ENCODE measurements at places on chromosomes 12 and 14.

- no peak for DNase-seq
Measured at GRCh38 chr12:18470251-18470650, 208.9 kb downstream of the PIK3C2G start.

DNA sequence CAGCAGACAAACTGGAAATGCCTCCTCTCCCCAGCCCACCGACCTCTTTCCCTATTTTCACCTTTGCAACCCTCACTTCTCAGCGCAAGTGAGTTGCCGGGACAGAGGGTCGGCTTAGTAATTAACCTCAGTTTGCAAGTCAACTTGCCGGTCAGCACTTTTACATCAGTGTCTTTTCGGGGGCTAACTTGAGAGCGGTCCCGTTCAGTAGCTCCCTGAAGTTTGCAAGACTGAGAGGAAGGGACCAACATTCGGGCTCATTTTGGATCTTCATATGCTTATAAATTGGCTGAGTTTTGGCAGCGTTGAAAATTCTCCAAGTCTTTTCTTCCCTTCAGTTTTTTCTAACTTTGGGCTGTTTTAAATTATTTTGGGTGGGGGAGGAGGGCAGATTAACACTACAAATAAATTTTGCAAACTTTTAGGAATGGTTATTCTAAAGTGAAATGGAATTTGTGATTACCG, 846 bp downstream of the BRMS1L start:
- DNase-seq = no peak

- DNase-seq = peak; percentile 61
Measured at GRCh38 chr12:67482751-67483661, 165.5 kb upstream of the DYRK2 start.

DNA sequence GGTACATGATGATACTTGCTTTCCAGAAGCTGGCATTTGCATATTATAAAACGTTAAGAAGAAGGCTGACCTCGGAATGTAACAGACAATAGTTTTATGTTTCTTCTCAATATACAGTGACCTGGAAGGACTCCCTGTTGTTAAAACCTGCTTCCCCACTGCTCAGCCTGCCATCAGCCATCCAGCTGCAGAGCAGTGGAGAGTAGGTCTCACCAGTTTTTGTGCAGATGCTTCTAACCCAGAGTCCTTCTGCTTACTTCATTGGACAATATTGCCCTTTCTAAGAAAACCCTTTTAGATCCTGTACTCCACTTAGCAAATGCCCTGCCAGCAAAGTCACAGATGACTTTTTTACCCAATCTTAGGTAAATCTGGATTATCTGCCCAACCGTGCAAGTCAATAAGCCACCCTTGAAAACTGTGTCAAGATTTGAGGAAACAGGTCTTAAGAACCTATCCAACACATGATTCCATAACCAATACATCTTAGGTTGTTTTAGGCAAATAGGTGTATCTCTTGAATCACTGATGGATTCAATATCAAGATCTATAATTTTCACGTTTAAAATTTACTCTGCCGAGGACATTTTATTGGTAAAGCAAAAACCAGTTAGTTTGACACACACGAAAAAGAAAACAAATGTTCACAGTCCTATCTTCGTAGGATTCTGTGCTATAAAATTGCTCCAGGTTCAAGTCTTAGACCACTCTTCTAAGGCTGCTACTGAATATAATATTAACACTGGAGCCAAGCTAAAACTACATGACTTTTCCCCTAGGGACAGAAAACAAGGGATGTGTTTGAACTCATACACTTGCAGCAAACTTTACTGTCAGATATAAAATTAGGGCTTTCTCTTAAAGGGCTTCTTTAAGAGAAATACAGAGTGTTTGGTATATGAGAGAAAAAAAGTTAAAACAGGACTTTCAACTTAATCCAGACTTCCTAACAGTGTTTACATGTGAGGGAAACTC, 5.7 kb downstream of the PHLDA1 start:
- no peak for DNase-seq

- no peak for DNase-seq
Measured at GRCh38 chr14:103311171-103311997, 22.7 kb upstream of the EIF5 start.

GRCh38 chr14:99413911-99414310, 66.7 kb downstream of the SETD3 start:
- DNase-seq = no peak

GRCh38 chr12:71060426-71060825, 97.4 kb downstream of the TSPAN8 start:
- DNase-seq = no peak

DNA sequence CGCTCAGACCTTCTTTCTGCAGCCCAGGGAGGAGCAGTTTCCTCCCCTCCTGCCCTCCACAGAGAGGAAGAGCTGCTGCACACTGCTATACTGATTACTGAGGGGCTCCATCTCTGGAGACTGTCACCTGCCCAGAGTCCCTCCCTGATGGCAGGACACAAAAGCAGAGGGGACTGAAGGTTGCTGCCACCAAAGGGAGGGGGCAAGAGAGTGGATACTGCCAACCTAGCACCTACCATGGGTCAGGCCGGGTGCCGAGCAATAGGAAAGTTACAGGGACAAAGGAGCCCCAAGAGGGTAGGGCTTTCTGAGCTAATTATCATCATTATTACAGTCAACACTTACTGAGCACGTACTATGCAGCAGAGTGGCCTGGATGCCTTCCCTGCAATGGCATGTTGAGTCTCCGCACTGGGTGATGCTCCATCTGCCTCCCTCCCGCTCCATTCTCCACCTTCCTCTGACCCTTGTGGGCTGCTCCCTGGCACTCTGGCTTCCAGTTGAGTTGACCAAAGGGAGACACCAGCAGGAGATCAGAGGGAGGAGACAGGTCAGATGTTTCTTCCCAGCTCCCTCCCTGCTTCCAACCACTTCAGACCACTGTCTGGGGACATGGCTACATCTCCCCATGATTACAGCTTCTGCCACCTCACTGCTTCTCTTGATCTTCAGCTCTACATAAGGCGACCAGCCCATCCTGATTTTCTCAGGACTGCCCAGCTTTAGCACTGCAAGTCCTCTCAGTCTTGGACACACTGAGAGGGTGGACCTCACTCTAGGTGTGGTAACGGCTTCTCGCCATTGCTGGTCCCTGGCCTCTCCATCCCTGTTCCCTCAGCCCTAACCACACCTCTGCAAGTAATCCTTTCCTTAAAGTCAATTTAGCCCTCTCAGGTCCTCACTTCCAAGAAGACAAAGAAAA, 2.6 kb upstream of the KRT79 start:
- DNase-seq = no peak

- DNase-seq = peak; percentile 10
Measured at GRCh38 chr14:59424341-59425071, 40.7 kb downstream of the GPR135 start.

DNA sequence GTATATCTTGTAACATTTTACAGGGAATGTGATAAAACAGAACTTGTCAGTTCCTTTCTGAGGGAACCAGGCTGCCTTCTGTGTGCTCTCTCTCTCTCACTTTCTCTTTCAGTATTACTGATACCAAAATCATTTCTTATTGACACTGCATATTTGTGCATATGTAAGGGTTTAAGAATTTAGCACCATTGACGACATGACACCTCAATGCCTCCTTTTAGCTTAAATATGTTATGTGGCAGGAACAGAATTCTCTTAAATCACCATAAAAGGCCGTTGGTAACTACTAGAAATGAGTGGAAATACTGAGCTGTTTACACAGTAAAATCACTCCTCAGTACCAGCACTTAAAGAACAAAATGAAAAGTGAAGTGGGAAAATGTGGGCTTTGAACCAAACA, 457.7 kb upstream of the SYT1 start:
- no peak for DNase-seq

GRCh38 chr12:106918746-106919145, 37.0 kb upstream of the TMEM263 start:
- no peak for DNase-seq

DNA sequence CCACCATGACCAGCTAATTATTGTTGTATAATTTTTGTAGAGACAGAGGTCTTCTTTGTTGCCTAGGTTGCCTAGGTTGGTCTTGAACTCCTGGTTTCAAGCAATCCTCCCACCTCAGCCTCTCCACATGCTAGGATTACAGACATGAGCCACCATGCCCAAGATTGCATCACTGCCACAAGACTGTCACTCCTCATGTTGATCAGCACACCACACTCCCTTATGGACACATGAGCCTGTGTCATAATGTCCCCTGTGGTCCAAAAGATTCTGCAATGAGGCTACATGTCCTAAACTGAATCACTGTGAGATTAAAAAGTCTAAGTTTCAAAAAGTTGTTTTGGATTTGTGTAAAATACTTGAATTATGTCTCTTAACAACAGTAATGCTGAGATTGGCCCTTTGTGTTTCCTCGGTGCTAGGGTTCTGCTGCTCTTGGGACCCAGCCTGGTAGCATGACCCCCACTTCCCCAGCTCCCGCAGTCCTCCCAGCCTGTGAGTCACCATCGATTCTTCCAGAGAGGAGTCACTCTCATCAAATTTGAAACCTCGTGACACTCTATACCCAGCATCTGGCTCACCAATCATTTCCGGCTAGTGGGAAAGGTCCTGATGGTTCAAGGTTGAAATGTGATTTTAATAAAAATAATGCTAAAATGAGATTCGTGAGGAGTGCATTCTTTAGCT, 890.9 kb downstream of the VRK1 start:
- DNase-seq = no peak

DNA sequence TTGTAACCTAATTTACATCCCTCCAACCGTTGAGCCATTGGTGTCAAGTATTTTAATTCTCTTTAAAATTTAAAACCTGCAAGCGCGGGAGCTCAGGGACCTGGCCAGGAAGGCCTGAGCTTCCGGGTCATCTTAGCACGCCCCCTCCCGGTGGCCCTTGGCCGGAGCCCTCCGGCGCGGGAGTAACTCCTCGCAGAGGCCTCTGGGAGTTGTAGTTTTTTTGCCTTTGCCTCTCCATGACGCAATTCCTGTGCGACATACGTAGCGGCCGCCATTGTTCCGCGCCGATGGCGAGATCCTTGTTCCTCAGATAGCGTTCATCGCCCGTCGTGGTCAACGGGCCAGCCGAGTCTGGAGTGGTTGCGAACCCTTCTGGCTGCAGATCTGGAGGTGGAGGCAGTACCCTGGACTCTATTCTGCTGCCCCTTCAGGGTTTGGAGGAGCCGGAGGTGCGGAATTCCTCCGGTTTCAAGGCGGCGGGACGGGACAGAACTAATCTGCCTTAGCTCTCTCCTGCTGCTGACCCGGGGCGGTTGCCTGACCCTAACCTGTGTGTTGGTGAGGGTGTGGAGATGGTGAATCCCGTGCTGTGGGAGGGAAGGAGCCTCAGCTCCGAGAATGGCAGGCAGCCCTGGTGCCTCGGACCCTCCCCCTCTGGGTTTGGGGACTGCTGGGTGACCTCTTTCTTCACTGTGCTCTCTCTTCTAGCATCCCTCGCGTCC, at the start of gene ZNF268:
ZNF268 (plus strand) TSS at position 258 of the 722 bp plus-strand sequence. CDS start 503 bp downstream, outside the sequence.
- DNase-seq = peak; percentile 97

DNA sequence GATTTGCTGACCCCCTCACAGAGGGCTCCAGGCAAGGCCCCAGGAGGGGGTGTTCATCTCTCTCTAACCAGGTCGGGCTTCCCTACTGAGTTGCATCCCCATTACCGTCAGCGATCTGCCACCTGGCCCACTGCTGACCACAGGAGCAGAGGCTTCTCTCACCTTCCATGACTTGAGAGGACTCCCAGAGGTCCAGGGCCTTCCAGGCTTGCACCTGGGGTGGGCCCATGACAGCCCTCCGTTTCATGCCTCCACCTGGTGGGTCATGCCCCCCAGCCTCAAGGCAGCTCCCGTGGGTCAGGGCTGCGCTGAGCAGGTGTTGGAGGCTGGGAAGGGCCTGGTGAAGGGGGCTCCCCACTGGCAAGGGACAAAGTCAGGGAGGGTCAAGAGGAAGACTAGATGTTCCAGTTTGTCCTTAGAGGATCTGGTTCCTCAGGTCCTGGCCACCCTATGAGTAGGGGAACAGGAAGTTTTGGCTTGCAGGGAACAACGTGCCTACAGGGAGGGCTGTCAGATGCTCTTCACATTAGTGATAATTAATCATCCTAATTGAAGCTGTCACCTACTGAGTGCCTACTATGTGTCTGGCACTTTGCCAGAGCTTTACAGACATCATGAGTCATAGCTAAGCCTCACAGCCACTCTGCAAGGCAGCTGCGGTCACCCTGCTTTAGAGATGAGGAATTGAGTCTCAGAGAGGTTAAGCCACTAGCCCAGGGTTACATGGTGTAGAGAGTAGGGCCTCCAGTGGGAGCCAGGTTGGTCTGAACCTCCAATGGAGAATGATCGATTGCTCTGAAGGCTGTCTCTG, 13.8 kb downstream of the NFKBIA start:
- peak; percentile 76 for DNase-seq

- DNase-seq = no peak
Measured at GRCh38 chr12:67999244-67999643, 10.0 kb downstream of the IFNG-AS1 start.

DNA sequence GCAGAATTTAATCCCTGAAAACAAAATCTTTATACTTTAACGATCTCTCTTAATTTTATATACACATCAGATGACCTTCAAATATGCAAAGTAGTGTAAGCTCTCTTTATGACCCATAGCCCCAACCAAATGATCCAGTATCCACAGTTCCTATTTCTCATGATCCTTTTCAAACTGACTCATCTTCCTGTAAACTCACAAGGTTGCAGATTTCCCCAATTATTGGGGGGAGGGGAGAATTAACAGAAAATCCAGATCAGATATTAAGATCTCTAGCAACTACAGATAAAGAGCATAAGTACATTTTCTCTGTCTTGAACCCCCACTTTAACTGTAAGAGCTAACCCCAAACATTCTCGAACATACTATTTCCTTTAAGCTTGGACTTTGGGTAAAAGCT, 12.5 kb downstream of the GNS start:
- DNase-seq = peak; percentile 94

- no peak for DNase-seq
Measured at GRCh38 chr14:63174760-63175191, 29.5 kb upstream of the RHOJ start.

- no peak for DNase-seq
Measured at GRCh38 chr12:90428881-90429280, 526.1 kb downstream of the CCER1 start.

DNA sequence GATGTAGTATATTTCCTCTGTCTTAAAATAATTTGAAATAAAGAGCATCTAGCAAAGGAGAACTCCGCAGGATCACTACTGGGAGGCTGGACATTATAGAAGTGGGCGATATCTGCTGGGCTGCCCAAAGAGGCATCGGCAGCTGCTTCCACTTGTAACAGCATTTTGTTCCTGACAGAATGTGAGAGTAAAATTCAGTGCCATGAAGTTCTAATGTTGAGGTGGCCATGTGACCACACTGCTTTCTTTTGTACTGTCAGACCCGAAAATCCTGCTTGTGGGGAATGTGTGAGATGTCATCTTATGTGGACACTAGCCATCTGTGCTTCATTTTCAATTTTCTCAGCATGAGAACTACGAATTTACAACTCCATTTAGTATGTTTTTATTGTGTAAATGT, 151.9 kb downstream of the ACSS3 start:
- DNase-seq = no peak

- DNase-seq = no peak
Measured at GRCh38 chr14:38279572-38279971, 23.7 kb upstream of the CLEC14A start.

GRCh38 chr12:16766736-16767135, 160.8 kb upstream of the LMO3 start:
- DNase-seq = no peak

GRCh38 chr12:131799828-131800593, 28.2 kb upstream of the MMP17 start:
- no peak for DNase-seq
